CD14-positive monocyte (primary cell): ENCODE measurements at places on chromosomes 6 and 20.

- DNase-seq: no peak
These were observed 20.5 kb downstream of the SPAG4 start for GRCh38 chr20:35636095-35636494.

DNA sequence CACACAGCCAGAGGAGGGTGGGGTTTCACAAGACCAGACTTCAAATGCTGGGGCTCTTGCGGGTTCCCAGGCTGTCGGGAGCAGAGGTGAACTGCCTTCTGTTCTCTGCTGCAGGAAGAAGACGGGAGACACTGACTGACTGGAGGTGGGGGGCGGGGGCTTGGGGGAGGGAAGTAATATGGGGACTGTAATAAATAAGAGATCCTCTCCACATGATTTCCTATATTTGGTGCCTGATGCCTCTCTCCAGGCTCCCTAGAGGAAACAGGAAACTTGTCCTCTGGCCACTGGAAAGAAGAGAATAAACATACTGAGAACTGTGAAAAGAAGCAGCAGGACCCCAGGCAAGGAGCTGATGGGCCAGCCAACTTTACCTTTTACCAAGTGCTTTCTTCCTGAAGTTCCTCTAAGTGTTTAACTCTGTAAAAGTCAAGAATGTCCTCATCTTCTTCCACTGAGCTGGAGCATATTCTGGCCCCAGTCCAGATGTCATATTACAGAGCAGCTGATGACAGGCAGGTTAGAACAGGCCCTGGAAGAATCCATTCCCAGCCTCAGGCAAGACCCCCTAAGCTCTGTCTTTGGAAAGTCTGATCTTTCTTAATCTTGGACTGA lies 33.2 kb upstream of the ADGRF5 start:
- no peak for DNase-seq

- no peak for DNase-seq
These were observed 47.1 kb upstream of the TBC1D7 start for GRCh38 chr6:13375360-13375878.

- no peak for DNase-seq
These were observed 122.2 kb downstream of the COL19A1 start for GRCh38 chr6:69988458-69989126.

- DNase-seq: no peak
These were observed 68.2 kb upstream of the STXBP5 start for GRCh38 chr6:147136057-147136456.

DNA sequence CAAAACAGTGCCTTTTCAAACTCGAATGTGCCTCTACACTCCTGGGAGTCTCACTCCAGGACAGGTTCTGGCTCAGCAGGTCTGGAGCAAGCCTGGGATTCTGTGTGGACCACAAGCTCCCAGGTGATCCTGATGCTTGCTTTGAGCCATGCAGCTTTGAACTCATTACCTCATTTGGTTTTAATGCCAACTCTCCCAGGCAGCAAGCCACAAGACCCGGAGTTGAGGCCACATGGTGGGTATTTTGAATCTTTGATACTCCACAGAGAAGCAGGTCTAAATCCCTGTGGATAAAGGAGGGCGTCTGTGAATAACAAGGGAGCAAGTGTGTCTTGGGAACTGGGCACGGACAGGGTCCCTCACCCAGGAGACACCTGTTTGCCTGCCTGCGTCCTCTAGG lies 205.4 kb upstream of the CST7 start:
- no peak for DNase-seq

DNA sequence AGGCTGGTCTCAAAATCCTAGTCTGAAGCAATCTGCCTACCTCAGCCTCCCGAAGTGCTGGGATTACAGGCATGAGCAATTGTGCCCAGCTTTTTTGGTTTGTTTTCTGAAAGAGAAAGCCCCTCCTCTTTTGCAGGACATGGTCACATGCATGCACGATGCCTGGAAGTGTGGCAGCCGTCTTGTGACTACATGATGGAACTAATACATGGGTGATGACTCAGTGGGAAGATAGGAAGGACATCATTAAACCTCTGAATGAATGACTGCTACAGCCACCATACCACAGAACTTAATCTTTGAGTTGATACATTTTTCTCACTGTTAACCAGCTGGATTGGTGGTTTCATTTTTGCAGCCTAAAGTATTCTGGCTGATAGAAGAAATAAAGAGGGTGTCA lies 13.4 kb upstream of the CTNNBL1 start:
- peak; percentile 3 for DNase-seq

DNA sequence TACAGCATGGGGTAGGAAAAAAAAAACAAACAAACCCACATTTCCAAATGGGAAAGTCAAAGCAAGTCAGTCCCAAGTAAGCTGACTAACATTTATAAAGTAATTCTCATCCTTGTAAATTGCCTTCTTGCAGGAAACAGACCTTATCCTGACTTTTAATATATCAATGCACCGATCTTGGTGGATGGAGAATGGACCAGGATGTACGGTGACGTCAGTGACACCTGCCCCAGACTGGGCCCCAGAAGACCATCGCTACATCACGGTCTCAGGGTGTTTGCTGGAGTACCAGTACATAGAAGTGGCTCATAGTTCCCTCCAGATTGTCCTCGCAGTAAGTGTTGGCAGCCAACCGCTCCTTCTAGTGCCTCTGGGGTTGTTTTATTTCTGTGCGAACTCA lies 304.2 kb upstream of the RNF217 start:
- DNase-seq: no peak

DNA sequence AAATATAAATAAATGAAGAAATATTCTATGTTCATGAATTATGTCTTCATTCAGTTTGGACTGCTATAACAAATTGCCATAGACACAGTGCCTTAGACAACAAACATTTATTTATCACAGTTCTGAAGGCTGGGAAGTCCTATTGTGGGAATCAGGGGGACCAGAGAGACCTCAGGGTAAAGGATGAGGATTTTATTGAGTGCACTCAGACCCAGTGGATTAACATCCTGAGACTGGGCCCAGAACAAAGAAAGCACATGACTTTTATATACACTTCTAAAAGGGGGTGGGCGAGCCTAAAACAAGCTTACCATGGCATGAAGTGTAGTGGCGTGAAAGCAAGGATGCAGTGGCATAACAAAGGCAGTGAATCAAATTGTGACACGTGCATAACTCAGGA lies 26.9 kb upstream of the CBLN4 start:
- no peak for DNase-seq

DNA sequence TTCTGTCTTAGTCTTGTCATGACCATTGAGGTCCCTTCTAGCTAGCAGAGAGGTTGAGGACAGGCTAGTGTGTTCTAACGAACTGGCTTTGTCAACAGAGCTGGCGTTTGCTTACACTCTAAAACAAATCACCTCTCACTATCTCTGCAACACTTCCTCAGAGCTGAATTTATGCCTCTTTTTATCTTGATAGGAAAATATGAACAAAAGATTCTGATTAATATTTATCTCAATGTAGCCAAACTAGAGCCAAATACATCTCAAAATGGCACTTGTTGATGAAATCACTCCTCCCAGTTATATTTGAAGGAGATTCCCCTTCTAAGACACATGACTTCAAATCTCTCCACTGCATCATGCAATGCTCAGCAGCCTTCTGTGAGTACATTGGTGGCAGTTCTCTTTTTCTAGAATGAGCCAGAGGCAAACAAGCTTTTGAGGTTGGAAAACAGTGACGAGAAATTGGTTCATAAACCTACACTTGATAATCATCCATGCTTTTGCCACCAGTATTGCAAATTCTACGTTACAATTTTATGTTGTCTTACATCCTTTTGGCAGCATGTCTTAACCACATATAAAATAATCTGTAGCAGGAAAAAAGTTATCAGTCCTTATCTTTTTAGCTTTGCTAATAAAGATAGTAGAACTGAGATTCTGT lies 615.7 kb upstream of the CITED2 start:
- no peak for DNase-seq

- peak; percentile 49 for DNase-seq
These were observed 57.3 kb downstream of the BCKDHB start for GRCh38 chr6:80163754-80164187.

DNA sequence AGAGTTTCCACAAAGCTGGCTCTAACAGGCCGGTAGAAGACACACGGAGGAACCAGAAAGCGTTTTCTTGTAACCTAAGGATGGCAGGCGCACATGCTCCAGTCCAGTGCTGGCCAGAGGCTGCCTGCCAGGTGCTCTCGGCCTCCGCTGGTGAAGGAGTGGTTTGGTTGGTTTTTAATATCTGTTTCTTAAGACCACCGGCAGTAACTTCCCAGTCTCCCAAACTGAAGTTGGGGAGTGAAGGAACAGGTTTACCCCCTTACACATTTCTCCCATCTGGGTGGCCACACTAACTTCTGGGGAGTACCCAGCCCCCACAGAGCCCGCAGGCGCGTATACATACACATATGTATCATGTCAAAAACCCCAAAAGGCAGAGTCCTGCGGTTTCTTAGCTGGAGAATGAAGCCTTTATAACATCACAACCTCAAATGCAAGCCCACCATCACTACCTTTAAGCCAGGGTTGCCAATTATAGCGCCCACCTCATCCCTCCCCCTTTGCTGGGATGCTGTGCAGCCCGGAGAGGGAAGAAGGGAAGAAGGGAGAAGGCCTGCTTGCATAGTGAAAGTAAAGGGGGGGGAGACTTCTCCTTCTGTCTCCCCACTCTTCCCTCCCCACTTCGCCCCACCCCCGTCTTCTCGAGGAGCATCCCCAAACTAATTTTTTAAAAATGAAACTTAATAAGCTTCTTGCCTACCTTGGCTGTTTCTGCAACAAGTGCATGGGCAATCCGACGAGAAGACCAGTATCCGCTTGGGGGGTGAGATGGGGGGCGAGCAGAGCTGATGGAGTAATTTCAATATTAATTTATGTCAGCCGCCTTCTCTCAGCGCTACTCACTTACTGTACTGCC lies 1.0 kb downstream of the TRERF1 start:
- peak; percentile 39 for DNase-seq

GRCh38 chr6:11043378-11043960 lies 636 bp downstream of the ELOVL2 start:
- no peak for DNase-seq

- DNase-seq: no peak
These were observed 10.4 kb upstream of the MATN4 start for GRCh38 chr20:45318386-45318939.

GRCh38 chr6:47134476-47135189 lies 92.5 kb upstream of the ADGRF1 start:
- peak; percentile 28 for DNase-seq

DNA sequence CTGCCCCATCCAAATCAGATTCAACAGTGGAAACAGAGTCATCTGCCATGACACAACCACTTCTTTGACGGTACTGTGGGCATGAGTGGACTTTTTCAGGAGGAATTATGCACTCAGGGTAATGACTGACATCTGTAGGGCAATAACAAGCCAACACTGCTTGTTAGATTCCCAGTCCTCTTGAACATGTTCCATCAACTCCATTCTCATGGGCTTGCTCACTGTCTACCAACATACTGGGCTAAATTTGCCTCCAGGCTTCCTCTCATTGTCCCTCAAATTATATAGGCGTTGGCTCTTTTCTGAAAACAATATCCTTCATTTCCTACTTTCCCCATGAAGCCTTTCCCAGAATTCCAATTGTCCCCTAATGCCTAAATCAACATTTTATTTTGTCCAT lies 43.1 kb downstream of the ANKEF1 start:
- DNase-seq: no peak

- no peak for DNase-seq
These were observed 5.0 kb upstream of the GABRR1 start for GRCh38 chr6:89221971-89222711.

DNA sequence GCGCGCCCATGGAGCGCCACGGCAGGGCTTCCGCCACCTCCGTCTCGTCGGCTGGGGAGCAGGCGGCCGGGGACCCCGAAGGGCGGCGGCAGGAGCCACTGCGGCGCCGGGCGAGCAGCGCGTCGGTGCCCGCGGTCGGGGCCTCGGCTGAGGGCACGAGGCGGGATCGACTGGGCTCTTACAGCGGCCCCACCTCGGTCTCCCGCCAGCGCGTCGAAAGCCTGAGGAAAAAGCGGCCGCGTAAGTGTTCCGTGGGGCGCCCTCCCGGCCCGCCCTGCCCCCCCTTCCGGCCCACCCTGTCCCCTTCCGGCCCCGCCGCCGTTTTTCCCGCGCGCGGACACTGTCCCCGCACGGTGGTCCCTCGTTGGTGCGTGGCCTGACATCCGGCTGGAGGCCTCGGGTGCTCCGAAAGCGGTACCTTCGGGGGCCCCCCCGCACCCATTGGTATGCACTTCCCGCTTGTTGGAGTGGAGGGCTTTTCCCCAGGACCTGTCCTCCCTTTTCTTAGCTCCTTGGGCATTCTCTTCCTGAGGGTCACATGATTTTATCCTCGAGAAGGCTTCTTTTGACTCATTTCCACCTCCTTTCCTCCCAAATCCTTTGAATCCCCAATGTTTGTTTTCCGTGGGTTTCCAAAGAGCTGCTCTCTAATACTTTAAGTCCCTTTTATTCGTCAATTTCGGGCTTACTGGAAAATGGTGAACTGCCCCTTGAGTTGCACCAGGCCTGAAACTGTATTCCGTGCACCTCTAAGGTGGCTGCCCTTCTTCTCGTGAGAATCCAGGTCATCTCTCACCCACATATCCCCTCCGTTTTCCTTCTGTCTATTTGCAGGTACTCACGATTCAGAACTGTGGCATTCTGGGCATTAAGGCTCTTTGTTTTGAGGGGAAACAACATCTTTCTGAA lies 556 bp downstream of the PANK2 start:
- no peak for DNase-seq

GRCh38 chr20:12573442-12573841 lies 435.3 kb upstream of the SPTLC3 start:
- no peak for DNase-seq

- no peak for DNase-seq
These were observed 321.3 kb upstream of the ARID1B start for GRCh38 chr6:156455847-156456246.

- no peak for DNase-seq
These were observed 113.3 kb downstream of the AFG1L start for GRCh38 chr6:108407904-108408827.

- peak; percentile 22 for DNase-seq
These were observed 3.1 kb upstream of the CABLES2 start for GRCh38 chr20:62409931-62410745.

- no peak for DNase-seq
These were observed 106.1 kb upstream of the AGPAT4 start for GRCh38 chr6:161379834-161380582.

- no peak for DNase-seq
These were observed 159.3 kb downstream of the PREX1 start for GRCh38 chr20:48668451-48668946.

- DNase-seq: no peak
These were observed 3.8 kb downstream of the EFHC1 start for GRCh38 chr6:52423971-52424381.

GRCh38 chr20:58389324-58389967 lies 417 bp downstream of the VAPB start:
- peak; percentile 56 for DNase-seq

DNA sequence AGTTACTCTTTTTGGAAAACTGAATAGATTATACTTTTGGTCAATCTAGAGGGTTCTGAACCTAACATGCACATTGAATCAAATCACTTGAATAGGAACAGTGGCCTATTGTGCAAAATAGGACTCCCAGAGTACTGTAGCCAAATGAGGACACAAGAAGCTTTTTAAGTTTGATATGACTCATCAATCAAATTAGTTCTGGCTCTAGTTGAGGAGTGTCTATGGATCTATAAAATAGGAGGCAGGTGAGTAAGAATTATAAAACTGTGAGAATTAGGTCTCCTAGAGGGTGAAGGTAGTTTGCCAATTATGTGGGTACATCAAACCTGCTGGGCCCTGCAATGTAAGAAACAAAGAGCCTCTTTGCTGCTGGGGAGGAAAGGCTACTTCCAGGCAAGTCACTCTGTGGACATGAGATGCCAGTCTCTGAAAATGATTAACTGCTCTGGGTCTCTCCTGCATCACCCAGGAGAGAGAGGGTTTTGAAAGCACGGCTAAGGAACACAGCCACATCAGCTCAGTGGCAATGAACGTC lies 112.3 kb downstream of the RCAN2 start:
- no peak for DNase-seq
